ENCODE measurements at places on chromosomes 2 and 18.

DNA sequence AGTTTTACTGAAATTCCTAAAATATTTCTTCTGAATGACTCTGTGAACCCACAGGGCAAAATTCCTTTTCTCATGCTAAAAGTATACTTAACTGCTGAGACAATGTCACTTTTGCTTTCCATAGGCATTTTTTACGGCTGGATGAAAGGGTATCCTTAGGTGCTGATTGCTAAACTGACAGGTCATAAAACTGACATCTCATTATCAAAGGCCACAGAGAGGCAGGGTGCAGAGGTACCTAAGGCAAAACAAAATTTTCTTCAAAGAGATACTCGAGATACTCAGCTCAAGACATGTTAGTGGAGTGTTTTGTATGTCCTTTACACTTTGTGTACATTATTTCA is 62.0 kb upstream of the WDR75 start:
- no peak for DNase-seq

- no peak for DNase-seq
Measured at GRCh38 chr2:14324308-14324707, 308.2 kb upstream of the LRATD1 start.

DNA sequence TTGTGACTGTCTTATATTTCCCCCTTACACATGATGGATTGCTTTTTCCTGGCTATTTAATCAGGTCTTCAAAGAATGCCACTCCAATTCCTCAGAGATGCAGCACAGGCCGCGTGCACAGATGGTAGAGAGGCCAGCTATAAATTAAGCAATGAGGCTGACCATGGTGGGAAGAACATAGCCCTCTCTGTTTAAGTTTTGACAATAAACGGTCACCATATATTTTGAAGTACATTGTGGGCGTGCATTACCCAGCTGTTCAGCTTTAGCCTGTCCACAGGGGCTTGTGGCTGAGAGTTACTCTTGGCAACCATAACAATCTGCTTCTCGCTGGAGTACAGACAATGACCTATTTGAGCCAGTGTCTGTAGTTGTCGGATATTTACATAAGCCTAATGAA is 730.8 kb downstream of the DCC start:
- no peak for DNase-seq

DNA sequence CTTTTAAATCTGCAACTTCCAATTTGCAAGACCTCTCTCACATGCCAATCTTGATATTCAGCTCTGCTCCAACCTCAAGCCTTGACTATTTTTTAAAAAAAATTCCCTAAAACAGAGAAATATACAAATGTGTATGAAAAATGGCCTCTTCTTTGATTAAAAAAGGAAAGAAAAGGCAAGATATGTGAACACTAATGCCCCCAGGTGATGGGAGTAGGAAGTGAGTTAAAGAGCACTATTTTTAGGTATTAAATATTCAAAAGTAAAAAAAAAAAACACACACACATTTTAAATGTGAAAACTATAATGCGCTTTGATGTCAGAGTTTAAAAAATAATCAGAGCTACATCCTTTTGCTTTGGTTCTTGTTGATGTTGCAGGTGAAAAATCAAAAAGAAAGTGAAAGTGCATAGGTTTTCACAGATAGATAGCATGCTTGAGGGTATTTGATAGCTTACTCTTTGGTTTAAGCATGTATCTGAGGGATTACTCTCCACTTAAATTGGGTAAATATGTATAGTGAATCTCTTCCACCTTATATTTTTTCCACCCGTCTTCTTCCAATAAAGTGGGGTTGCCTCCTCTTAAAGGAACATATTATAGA is 406.0 kb upstream of the POU3F3 start:
- DNase-seq: no peak

DNA sequence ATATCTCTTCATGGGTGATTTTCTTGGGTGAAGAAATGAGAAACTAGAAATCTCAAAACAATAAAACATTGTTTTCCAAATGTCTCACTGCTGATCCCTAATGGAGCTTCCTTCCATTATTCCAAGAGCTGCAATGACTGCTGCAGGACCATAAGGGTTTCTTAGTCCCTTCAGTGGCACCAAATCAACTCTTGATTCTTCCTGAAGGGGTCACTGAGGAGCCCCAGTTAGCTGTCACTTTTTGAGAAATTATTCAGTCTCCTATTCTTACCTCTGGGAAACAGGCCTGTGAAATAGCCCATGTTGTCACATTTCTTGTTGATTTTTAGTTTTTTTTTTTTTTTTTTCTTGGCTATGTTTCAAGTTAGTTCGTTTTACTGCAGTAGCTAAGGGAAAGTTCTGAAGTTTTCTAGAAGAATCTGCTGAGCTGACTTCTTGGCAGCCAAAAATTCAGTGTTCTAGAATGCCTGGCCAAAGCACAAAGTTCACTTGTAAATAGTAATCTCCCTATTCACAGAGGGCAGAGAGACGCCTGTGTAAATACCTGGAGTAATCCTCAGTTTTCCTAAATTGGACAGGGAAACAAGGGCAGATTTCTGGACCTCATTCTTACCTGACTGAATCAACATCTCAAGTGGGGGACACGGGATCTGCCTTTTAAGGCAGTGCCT is 480.0 kb downstream of the RIT2 start:
- DNase-seq: no peak

DNA sequence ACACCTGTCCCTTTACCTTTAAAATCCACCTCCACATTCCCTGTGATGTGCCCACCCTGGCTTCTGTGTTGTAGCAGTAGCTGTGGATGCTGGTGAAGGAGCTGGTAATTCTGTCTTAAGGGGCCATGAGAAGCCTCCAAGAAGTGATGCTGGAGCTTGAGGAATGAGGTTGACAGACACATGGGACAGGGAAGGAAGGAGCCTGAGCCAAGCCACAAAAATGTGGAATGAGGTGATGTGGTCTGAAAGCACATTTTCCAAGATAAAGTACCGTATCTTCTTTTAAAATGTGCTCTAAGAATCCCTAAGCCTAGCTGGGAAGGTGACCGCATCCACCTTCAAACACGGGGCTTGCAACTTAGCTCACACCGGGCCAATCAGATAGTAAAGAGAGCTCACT is 31.2 kb downstream of the VWA3B start:
- DNase-seq: no peak

DNA sequence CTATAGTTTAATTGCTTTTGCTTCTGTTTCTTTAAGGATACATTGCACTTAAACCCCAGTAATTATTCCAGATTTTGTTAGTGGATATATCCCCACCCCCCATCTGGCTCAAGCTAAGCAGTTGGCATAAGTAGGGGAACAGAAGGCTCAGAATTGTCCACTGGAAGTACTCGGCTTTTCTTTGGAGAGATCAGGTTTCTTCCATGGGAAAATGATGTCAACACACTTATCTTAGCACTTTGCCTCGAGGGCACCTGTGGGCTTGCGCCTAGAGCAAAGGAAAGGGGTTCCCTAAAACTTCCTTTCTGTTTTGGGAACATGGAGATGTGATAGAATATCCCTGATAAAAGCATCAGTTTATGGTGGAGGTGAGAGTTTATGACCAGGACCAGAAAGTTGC is 130.6 kb downstream of the FMNL2 start:
- DNase-seq: no peak

DNA sequence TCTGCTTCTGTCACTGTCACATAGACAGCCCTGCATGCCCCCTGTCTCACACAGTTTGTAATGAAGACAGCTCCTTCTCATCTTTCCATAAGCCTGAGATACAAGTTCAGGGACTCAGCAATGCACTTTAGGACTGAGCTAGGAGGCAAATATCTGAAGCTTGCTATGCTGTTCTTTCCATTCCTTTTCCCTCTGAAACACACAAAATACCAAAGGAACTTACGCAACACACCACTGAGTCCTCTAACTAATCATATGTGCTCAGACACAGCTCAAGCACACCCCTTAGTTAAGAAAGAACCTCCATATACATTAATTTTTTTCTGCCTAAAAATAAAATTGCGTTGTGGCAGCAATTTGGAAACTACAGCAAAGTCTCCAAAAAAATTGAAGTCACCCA is 17.9 kb downstream of the SERPINB8 start:
- DNase-seq: no peak
